Osteoblast (primary cell): ENCODE measurements at places on chromosomes 7 and 10.

- DNase-seq, result no peak
Measured at GRCh38 chr10:7488418-7488829, 77.6 kb upstream of the SFMBT2 start.

- peak; percentile 90 for DNase-seq
Measured at GRCh38 chr7:55129541-55130394, 111.0 kb downstream of the EGFR start.

- DNase-seq, result no peak
Measured at GRCh38 chr7:82534684-82535083, 91.1 kb upstream of the CACNA2D1 start.

DNA sequence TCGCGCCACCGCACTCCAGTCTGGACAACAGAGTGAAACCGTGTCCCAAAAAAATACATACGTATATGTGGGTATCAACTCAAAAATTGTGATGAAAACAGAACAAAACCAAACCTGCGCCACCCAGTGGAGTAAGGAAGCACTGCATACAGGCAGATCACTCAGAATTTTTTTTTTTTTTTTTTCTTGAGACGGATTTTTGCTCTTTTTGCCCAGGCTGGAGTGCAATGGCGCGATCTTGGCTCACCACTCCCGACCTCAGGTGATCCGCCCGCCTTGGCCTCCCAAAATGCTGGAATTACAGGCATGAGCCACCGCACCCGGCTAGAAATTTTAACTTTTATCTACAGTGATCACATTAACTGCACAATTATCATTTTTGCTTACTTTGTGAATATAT lies 9.1 kb upstream of the TMEM236 start:
- DNase-seq, result no peak

DNA sequence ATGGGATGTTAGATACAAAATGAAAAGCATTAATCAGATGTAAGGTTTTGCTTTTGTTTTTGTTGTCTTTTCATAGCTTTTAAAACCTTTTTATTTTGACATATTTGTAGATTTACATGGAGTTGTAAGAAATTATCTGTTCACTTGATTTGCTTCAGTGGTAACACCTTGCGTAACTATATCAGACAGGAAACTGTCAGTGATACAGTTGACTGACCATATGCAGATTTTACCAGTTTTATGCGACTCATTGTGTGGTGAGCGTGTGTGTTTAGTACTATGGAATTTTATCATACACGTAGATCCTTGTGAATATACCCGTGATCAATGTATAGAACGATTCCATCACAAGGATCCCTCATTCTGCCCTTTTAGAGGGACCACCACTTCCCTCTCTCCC lies 701.4 kb downstream of the SUGCT start:
- DNase-seq, result no peak

DNA sequence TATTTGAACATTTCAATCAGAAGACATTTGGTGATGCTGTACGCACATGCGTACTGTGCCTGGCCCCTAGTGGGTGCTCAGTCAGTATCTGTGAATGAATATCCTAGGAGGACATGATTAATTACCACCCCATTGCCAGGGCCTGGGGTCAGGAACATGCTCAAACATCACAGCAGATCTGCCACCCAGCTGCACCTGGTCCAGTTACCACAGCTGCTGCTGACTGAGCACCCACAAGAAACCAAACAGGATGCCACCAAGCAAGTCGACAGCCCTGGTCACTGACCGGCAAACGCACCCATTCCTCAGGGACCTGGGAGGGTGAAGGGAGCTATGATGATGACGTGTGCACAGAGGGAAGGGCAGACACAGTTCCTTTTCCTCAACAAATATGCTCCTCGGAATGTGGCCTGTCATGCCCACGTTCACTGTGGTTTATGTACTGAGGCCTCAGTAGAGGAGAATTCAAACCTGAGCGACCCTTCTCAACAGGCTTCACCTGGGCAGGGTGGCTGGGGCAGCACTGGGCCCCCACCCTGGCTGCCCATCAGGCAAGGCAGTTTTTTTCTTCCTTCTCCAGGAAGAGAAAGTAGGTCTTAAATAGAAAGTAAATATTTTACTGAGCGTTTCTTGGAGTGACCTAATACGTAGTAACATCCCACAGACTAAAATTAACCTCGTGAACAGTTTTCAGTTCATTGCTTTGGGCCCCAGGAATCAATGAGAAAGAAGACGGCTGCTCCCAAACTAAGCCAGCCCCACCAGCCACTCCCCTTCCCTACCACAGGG lies 13.4 kb downstream of the CTBP2 start:
- peak; percentile 96 for DNase-seq

- DNase-seq, result no peak
Measured at GRCh38 chr7:44052771-44053365, 8.4 kb downstream of the DBNL start.
